ENCODE measurements at places on chromosomes 3 and 15.

GRCh38 chr15:63900306-63900705, 66.6 kb upstream of the HERC1 start:
- DNase-seq, result no peak

DNA sequence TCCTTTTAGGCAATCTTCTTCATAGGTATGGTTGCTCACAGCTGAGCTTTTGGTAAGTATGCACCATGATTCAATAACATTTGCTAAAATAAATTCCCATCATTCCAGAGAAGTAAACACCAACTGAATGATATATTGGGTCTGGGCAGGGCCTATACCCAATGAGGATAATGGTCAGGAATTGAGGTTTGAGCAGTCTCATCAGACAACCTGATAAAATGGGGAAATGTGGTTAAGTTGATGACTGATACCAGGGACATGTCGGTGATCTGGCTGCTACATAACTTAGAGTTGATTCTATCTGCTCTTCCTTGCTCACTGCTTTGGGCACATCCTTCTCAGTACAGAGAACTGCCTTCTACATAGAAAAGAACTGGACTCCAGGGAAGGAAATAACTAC, 92.9 kb downstream of the GPR156 start:
- DNase-seq, result no peak

DNA sequence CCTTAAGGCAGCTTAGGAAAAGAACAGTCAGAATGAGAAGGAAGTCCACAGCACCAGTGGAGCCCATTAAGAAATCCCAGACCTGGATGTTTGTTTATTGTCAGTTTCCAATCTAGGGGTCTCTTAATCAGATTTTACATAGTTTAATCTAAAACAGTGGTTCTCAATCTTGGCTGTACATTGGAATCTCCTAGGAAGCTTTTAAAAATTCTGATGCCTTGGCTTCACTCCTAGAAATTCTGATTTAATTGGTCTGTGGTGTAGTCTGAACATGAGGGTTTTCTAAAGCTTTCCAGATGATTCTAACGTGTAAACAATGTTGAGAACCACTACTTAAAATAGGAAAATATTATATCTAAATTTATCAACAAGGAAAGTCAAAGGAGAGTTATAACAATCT, 56.6 kb upstream of the SPRED1 start:
- DNase-seq, result no peak

GRCh38 chr3:172993412-172993811, 147.6 kb downstream of the SPATA16 start:
- no peak for DNase-seq

DNA sequence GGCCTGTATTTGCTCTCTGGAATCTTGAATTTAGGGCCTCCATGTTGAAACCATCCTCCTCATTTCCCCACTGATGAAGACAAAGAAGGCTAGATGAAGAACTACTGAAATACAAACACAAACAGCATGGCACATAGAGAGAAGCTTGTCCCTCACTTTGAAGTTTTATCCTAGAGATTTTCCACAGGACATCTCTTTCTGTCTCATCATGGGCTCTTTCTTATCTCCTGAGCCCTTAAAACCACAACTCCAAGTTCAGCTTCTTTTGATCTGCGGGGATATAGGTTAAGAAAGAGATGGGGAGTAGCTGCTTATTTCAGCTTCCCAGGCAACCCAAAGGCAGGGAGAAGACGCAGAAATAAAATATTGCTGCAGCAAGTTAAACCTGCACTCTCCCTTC, 213.1 kb upstream of the LRIG1 start:
- no peak for DNase-seq

- no peak for DNase-seq
Observed at GRCh38 chr15:98763179-98763578, 114.8 kb downstream of the IGF1R start.

DNA sequence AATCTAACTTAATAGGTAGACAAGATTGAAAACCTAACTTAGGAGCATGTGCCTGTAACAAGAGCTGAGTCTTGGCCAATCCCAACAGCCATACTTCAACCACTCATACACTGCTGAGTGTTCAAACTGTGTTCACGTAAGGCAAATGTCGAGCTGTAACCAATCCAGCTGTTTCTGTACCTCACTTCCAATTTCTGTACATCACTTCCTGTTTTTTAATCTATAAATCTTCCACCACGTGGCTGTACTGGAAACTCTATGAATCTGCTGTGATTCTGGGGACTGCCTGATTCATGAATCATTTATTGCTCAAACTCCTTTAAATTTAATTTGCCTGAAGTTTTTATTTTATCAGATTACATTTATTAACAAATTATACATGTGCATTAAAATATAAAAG, 44.6 kb upstream of the NEDD4 start:
- no peak for DNase-seq

- DNase-seq, result peak; percentile 95
Observed at GRCh38 chr15:28984421-28985315, 98.9 kb downstream of the APBA2 start.

GRCh38 chr3:88618021-88618645, 468.4 kb downstream of the C3orf38 start:
- no peak for DNase-seq

DNA sequence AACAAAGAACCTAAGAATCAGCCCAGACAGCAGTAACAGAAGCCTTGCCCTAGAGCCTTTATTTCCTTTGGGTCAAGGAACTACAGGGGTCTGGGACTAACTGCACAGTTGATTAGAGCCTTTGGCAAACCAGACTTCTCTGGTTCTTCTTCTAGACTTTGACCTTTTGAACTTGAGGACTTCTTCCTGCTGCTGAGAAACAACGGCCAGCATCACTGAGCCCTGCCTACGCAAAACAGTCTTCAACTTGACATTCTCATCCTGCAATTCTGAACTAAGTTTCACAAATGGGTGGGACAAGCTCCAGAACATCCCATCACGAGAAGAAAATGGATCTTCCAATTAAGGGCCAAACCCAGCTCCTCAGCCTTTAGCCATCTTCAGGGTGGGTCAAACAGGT, 31.4 kb downstream of the CMTM6 start:
- no peak for DNase-seq

GRCh38 chr15:101190092-101190595, 61.7 kb downstream of the CHSY1 start:
- no peak for DNase-seq

GRCh38 chr3:56101576-56101975, 366.7 kb downstream of the ERC2 start:
- no peak for DNase-seq

GRCh38 chr3:142213298-142213697, 12.1 kb downstream of the GK5 start:
- no peak for DNase-seq

GRCh38 chr15:49927189-49927861, 191.7 kb downstream of the ATP8B4 start:
- peak; percentile 21 for DNase-seq

GRCh38 chr3:196499807-196500524, 3.6 kb downstream of the RNF168 start:
- DNase-seq, result no peak

Data from putamen (tissue), 1 donor.